ENCODE measurements at places on chromosomes 4 and X. TPM values are rescaled to one million over a fixed set of nuclear protein-coding genes. Genes with fewer than 3 reads are reported as not detected.

DNA sequence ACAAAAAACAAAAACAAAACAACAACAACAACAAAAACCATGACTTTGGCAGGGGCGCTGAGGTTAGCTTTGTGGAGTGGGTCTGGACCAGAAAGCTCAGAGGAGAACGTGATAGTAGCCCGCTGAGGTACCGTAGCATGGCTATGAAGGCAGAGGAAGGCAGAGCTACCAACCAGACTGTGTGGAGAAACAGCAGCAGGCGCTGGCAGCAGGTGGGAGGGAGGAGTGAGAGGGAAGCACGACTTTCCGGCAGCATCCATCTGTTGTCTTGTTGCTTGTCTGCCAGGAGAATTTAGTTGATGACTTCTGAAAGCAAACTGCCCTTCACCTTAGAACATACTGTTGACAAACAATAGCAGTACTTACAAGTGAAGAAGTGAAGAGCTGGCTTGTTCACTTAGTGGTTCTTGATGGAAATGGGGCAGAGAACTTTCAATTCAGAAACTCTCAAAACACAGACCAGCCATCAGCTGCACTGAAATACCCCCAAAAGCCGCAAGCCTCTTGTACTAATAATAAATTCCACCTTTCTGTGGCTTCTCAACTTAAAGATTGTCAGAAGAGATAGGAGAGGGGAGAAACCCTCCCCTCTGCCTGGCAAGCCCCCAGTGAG is 447.2 kb downstream of the SLITRK2 start:
- no peak for DNase-seq

DNA sequence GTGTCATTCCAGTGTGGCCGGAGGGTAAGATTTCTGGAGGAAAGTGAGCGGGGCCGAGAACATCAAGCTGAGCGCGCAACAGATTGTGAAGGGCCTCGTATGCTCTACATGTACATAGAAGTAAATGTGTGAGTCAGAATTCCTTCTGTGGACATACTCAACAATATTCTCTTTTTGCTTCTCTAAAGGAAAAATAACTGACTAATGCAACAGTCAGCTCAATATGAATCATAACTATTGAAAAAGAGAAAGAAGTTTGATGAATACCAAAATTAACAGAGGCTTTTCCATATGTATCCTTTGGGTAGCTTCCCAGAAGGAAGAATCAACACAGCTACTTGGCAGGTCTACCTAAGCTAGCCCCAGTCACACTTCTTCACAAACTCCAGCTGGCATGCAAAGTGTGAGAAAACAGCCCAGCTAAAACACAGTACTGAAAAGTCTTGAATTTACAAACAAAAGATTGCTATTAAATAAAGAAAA is 87.5 kb upstream of the ZFP42 start:
- DNase-seq: no peak

DNA sequence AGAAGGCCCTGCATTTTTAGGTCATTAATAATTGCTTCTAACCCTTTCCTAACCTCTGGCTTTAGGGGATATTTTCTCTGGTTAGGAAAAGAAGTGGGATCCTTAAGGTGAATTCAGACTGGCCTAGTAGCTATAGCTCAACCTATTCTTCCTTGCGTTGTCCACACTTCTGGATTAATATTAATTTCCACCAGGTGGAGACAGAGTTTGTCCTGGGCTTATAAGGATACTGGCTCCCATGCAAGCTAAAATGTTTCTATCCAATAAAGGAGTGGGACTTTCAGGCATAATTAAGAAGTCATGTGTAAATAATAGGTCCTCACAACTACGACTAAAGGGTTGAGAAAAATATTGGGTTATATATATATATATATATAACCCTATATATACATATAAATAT is 860.0 kb upstream of the POU3F4 start:
- no peak for DNase-seq

Gene GPRIN3
- 22.9 TPM for total RNA-seq
